NCI-H446 treated with DMSO at 0.1 percent for 48 hours (cell line): ENCODE measurements at places on chromosomes 4 and X.
A peak's percentile ranks its signal among the peaks of the same experiment; 100 is the strongest.

DNA sequence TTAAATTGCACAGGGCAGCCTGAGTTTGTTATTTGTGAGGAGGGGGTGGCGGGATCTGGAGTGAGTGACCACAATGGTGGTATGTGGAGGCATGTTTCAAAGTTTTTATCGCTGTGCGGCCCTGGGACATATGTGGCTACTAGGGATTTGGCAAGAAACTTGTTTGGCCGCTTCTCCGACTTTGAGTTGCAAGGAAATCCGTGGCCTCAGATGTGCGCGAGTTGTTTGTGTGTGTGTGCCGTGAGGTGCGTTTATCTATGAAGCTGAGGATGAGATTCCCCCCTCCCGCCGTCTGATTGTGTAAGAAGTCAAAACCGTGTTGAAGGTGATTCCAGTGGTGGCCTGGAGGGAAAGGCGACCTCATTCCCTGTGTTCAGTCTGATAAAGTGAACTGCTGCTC lies 1.4 kb downstream of the JADE3 start:
- DNase-seq: no peak

DNA sequence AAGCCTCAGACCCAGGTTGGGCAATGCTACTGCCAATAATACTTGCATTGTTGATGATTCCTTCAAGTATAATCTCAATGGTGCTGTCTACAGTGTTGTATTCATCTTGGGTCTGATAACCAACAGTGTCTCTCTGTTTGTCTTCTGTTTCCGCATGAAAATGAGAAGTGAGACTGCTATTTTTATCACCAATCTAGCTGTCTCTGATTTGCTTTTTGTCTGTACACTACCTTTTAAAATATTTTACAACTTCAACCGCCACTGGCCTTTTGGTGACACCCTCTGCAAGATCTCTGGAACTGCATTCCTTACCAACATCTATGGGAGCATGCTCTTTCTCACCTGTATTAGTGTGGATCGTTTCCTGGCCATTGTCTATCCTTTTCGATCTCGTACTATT lies 7.4 kb downstream of the LPAR4 start:
- DNase-seq: no peak

DNA sequence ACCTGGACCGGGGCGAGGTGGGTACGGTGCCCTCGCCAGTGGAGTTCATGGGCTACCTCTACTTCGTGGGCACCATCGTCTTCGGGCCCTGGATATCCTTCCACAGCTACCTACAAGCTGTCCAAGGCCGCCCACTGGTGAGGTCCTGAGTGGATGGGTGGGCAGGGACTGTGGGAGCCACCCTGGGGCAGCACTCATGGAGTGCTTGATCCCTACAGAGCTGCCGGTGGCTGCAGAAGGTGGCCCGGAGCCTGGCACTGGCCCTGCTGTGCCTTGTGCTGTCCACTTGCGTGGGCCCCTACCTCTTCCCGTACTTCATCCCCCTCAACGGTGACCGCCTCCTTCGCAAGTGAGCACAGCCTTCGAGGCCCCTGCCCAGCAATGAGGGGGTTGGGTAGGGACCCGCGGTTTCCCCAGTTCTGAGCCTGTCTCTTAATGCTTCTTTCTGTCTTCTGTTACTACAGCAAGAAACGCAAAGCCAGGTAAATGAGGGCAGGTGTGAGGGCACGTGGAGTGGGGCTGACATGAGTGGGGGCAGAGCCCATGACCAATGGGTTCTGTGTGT lies 3.7 kb downstream of the PORCN start:
- no peak for DNase-seq

GRCh38 chrX:133972916-133973315 lies 12.5 kb downstream of the GPC3 start:
- no peak for DNase-seq

GRCh38 chr4:186946682-186947294 lies 223.1 kb upstream of the FAT1 start:
- DNase-seq: no peak

DNA sequence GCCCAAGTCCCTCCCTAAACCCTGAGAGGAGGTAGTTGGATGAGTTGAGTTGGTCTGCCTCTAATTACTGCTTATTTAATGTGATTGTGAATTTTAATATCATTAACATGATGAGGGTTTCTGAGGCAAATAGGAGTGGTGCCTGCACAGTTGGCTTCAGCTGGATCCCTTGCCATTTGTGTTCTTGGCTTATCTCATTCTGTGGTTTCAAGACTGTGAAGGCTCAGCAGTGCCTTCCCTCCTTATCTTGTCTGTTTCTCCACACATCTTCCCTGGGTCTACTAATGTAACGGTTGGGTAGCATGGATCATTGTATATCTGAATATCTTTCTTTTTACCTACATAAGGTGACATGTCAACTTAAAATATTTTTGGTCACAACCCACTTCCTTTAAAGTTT lies 1.6 kb upstream of the SLC10A4 start:
- DNase-seq: no peak

DNA sequence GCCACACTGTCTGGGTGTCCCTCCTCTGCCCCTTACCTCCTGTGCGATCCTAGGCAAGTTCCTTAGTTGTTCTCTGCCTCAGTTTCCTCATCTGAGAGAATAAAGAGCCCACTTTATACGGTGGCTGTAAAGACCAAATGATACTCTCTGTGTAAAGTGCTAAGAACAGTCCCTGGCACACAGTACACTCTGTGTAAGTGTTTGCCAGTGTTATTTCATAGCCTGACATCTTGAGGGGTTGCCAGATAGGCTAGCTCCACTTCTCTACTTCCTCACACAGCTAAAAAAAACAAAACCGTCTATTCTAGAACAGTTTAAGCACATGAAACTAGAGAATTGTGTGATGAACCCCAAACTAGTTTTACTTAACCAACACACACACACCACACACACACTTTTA lies 17.1 kb downstream of the SPON2 start:
- DNase-seq: no peak

DNA sequence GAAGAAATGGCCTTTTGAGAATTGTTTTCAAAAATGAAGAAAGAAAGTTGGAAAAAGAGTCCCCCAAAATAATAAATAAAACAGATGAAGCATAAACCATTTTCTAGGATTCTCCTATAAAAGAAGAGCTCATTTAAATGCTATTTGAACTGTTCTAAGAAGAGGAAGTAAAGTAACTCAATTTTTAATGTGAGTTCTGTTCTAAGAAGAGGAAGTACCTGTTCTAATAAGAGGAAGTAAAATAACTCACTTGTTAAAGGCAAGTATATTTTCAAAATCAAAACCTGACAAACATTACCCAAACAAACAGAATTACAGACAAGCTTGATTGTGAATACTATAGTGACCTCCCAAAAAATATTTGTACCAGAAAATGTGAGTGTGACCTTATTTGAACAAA lies 1326.3 kb downstream of the C4orf33 start:
- DNase-seq: no peak

DNA sequence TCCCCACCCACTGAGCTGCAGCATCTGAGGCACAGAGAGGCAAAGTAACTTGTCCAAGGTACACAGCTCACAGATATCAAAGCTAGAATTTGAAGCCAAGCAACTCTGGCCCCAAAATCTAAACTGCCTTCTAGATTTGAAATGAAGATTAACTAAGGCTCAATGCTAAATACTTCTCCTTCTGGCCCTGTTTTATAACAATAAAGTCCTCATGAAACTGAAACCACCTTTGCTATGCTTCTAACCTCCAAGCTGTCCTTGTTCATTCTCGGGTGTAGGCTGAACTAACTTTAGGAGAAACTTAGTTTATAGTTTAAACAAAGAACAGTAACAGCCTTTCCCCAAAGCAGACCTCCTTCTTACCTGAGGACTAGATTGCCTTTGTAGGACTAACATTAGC lies 93.6 kb downstream of the DCTD start:
- no peak for DNase-seq

DNA sequence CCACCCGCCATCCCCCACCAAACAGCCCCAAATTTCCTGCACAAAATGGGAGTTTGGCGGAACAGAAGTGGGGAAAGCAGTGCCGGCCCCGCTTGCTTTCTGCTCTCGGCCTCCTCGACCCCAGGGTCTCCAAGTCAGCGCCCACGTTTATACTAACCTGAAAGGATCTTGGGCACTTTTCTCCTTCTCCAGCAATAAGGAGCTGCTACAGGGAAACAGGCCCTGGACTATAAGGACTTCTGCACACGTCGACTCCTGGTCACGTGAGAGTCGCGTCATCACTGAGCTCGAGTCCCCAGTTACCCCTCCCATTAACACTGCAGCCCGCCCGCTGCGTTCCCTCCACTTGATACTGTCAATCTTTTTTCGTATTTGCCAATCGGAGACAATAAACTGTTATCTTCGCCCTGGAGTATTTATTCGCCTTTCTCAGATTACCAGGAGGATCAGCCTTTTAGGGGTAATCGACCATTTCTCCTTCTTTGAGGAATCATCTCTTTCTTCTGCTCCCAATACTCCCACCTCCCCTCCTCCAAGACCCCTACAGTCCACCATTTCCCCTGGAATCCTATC lies at the start of gene TCEAL8:
Gene TCEAL8, minus strand, starts transcription at position 235 of the 573 bp plus-strand sequence. CDS start 1,176 bp downstream, outside the sequence.
- DNase-seq: peak; percentile 59

- no peak for DNase-seq
Measured at GRCh38 chr4:85642356-85643100, 167.6 kb downstream of the ARHGAP24 start.

DNA sequence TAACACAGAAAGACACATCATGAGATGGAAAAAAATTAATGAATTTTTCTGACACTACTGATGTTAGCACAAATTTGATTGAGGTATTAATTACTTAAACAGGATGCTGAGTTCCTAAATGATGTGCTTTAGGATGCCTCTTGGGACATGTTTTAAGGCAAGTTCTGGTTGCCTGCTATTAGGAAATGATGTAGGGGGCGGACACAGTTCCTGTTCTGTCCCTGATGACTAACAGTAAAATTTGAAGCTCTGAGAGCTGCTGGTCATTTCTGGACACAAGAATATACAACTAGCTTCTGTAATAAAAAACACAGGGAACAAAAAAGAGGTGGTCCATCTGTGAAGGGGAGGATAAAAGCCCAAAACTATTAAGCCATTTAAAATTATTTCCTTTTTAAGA lies 163.2 kb upstream of the ETNPPL start:
- no peak for DNase-seq

- DNase-seq: no peak
Measured at GRCh38 chrX:45794323-45794994, 593.8 kb upstream of the DIPK2B start.

DNA sequence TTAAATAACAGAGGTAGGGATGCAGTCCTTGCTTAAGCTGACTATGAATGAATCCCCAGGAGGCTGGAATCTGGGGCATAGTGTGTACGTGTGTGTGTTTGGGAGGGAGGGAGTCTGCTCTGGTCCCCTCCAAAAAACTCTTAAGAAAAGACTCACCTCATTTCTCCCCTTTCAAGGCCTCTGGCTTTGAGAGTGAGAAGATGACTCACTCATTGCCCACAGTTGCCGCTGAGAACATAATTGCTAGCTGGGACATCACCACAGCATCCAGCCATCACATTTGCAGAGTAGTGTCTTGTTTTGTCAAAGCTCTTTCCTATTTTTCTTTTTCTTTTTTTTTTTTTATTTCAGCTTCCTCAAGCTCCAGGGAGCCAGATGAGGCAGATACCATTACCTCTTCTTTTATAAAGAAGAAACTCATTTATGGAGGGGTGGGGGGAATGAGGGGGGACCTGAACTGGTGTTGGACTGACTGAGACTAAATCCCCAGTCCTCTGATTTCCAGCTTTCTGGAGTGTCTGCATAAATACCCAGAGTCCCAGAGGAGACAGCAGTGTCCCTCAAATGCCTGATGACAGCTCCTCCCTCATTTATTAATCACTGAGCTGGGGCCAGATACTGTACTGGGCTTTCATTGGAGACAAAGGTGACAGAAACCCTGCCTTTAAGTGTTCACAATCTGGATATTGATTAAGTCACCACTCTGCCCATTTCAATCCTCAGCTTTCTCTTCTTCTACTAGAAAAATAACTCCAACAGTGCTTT lies 61.9 kb upstream of the LAS1L start:
- DNase-seq: no peak

DNA sequence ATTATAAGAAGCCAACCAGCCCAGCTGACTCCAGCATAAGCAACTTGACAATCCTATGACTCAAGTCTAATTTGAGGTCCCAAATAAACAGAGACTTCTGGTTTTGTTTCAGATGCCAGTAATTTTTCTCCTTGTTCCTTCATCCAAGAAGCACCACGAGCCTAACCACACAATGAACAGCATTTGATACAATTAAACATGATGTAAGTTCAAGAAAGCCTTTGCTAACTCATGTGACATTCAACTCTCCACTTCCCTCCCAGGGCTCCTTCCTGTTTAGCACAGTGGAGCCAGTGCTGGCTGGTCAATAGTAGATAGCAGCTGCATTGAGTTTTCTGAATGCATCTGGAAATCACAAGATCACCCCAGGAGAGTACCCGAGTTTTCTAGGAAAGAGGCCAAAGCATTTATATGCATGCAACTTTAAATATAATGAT lies 206.3 kb downstream of the ARHGAP24 start:
- no peak for DNase-seq

DNA sequence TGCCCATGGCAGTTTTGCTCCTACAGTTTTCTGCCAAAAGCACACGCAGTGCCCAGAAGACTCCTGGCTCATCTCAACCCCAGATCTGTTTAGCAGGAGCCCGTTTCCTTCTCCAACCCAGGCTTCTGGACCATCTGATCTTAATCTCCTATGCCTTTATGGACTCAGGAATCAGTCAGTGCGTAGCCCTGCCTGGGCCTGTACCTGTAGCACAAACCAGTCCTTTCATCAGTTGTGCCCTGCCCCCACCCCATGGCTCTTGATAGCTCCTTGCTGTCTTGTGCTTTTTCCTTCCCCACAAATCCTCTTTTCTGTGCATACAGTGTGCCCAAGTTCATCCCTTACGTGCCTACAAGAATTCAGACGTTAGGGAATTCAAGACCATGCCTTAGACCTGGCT lies 1.5 kb downstream of the ZNF718 start:
- DNase-seq: no peak

GRCh38 chr4:177275999-177276398 lies 33.7 kb upstream of the NEIL3 start:
- no peak for DNase-seq

DNA sequence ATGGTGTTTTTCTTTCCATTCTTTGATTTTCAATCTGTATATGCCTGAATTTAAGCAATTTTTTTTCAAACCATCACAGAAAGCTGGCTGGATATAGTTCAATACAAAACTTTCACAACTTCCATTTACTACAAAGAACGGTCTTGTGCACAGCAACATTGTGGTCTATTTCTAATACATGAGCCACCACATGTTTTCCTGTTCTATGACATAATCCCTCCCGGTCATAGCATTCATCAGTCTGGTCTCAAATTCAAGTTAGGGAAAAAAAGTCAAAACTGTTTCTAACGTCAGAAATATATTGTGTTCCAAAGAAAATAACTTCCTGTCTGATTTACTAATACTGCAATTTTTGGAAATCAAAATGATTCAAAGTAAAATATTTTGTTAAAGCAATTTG lies 7.5 kb upstream of the CXCL6 start:
- no peak for DNase-seq
